Stimulated activated CD4-positive, alpha-beta T cell treated with anti-CD3 and anti-CD28 coated beads, Interleukin-2, amount 100 ng/mL, for 24 hours (primary cell): ENCODE measurements at places on chromosomes 6 and 20.

GRCh38 chr6:6277413-6277812 is 43.0 kb downstream of the F13A1 start:
- no peak for DNase-seq

DNA sequence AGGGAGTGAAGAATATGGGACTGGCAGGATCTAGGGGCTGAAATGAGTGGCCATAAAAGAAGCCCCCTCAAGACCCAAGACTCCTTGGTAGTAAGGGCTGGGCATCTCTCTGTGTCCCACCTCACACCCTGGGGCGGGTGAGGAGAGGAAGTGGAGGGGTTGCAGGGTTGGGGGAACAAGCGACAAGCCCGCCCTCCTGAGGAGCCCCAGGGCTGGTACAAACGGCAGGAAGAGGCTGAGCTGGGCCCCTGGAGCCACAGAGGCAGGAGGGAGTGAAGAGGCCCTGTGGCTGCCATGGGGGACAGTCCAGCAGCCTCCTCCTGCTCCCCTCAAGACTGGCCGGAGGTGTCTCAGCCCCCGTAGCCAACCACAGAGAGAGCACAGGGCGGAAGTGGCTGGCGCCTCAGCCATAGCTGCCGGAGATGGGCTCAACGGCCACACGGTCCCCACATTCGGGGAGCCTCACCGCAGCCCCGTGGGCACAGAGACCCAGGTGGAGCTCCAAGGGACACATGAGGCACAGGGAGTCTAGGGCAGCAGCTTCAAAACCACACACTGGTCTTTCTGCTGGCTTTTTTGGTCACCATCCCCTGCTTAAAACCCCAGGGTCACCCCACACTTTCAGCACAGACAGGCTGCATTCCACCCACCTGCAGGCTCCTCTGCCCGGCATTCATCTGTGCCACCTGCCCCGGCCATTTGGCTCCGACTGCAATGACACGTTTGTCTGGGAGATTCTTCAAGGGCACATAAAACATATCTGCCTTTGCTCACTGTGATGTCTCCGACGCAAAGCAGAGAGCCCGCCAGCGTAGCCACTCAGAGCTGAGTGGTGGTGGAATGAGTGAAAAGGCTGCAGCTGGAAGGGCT is 524 bp downstream of the C20orf203 start:
- DNase-seq = no peak

DNA sequence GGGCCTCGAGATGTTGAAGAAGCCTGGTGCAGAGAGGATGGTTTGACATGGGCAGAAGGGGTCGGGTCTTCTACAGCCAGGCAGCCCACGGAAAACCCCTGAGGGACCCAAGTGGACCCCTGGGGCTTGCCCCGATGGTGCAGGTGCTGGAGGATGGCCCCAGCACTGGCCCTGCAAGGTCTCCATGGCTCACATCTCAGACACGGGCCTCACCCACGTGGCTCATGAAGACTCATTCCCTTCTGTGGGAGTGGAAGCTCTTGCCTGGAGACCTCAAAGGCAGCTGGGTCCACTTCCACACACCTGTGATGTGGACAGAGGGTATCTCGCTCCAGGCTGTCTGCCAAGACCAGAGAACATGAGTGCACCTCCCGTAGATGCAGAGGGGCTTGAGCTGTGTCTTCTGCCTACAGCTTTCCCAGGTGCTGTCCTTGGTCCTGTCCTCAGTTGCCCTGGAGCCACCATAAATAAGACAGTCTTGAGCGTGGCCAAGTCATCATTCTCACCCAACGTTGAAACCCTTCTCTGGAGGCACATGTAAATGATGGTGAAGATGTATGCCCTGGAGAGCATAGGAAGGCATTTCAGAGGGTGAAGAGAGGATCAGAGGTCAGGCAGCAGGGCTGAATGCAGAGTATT is 108.0 kb downstream of the SYNDIG1 start:
- DNase-seq = no peak

DNA sequence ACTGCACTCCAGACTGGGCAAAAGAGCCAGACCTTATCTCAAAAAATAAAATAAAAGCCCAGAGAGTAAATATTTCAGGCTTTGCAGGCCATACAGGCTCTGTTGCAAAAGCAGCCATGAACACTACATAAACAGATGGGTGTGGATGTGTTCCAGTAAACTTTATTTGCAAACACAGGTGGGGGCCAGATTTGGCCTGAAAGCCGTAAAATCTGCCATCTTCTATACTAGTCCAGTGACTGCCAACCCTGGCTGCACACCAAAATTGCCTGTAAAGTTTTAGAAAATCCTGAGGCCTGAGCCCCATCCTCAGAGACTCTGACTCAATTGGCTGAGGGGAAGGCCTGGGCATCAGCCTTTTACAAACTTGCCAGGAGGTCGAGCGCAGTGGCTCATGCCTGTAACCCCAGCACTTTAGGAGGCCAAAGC is 103.6 kb downstream of the ZMYND8 start:
- DNase-seq = no peak

GRCh38 chr6:89270951-89271721 is 44.0 kb downstream of the GABRR2 start:
- DNase-seq = no peak

DNA sequence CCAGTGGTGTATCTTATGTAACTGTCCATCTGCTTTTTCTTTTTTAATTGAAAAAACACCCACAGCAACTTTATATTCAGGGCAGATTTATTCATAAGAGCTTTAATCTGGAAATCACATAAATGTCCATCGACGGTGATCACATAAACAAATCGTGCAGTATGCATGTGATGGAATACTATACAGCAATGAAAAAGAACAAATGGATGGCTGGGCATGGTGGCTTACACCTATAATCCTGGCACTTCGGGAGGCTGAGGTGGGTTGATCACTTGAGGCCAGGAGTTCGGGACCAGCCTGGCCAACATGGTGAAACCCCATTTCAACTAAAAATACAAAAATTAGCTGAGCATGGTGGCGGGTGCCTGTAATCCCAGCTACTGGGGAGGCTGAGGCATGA is 39.1 kb downstream of the VSTM2L start:
- DNase-seq = no peak

DNA sequence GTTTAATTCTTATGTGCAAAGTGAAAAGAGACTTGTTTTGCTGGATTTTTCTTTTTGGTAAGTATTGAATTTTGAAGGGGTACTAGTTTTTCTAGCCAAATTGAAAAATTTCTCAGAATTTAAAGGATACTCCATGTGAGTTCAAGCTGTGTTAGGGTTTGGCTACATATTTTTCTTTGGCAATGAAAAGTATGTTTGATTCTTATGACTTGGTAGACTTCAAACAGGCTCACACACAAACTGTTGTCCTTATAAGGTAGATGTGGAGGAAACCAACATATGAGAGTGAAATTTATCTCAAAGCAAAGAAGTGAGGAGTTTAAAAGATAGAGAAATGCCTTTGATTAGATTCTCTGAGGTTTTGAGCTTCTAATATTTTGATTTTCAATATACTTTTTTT is 356.7 kb downstream of the BCKDHB start:
- no peak for DNase-seq

DNA sequence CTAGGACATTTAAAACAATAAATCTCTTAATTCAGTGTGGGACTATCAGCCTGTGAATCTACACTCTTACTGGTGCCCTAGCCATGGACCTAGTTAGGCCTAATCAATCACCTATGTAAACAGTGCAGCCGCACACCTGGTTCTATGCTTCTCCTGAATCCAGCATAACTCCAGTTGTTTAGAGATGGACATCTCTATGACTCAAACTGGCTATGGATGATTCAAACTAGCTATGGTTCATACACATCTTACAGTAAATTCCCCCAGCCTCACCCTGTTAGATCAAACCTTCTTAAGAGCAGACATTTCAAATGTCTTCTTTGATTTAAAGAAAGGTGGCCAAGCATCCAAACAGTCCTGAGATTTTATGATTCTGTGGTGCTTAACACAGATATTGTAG is 34.7 kb downstream of the SLC35B3 start:
- DNase-seq = no peak
